ENCODE measurements at places on chromosomes 7 and 10.

GRCh38 chr7:94391726-94392392 is 2.8 kb upstream of the COL1A2 start:
- DNase-seq: no peak

DNA sequence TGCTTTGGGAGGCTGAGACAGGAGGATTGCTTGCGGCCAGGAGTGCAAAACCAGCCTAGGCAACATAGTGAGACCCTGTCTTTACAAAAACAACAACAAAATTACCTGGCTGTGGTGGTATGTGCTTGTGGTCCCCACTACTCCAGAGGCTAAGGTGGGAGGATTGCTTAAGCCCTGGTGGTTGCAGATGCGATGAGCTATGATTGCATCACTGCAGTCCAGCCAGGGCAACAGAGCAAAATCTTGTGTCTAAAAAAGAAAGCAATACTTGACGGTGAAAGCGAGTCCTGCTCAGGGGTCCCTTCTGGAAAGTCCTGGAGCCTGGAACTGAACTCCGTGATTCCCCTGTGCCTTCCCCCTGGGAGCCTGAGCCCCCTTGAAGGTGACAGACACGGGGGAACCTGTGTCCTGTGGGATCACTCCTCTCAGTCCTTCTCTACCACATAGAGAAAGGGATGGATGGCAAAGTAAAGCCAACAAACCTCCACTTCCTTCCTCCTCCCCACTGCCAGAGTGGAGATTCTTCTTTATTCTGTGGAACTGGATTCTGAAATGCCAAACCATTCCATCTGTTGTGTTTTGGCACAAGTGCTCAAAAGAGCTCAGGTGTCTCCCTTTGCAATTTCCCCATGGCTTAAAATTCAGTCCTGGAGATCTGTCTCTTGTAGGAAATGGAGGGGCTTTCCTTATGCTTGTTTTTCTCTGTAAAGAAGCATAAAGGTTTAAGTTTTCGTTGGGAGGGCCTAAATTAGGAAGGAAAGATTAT is 50.6 kb downstream of the KIAA1217 start:
- DNase-seq: no peak

- DNase-seq: no peak
Observed at GRCh38 chr7:122136639-122137245, 7.3 kb downstream of the AASS start.

DNA sequence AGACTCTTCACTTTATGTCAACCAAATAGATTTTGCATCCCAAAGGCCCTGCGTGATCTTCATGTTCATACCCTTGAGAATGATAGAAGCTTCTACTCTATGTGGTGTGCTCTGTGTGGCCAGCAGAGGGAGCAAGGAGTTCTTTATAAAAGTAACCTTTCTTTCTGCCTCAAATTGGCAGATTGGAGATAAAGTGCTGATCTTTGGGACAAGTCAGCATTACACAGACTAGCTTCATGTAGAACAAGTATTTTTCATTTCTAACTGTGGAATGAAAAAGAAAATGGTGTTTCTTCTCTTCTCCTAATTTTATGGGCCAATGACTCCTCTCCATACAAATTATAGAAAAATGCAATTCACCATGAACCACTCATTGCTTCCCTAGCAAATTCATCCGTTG is 1214.1 kb downstream of the SORCS1 start:
- no peak for DNase-seq

DNA sequence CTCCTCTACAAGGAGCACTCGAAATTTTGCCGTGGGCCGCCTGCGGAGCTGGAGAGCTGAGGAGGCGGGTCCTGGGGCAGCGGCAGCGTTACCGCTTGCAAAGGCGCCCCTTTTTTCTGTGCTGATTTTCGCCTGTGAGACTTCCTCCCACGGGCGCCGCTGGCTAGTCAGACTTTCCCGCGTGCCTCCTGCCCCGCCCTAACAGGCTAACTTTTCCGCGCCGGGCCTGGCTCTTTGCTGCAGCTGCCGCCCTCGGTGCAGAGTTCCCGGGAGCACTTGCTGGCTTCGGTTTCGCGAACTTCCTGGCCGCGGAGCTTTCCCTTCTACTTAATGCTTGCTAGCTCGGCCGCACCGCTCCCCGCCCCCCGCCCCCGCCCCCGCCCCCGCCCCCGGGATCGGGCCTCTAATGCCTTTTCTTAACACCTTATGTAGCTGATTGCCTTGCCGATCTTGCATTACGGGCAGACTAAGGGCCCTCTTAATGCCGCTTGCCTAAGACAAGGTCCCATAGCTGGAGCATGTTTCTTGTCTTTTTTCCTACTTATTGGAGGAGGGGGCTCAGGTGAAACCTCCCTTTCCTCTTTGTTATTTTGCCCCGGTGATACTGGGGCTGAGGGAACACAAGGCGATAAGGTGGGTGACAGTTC is 37.9 kb upstream of the RASGEF1A start:
- peak; percentile 84 for DNase-seq

GRCh38 chr7:158595068-158595467 is 7.4 kb upstream of the PTPRN2 start:
- no peak for DNase-seq

DNA sequence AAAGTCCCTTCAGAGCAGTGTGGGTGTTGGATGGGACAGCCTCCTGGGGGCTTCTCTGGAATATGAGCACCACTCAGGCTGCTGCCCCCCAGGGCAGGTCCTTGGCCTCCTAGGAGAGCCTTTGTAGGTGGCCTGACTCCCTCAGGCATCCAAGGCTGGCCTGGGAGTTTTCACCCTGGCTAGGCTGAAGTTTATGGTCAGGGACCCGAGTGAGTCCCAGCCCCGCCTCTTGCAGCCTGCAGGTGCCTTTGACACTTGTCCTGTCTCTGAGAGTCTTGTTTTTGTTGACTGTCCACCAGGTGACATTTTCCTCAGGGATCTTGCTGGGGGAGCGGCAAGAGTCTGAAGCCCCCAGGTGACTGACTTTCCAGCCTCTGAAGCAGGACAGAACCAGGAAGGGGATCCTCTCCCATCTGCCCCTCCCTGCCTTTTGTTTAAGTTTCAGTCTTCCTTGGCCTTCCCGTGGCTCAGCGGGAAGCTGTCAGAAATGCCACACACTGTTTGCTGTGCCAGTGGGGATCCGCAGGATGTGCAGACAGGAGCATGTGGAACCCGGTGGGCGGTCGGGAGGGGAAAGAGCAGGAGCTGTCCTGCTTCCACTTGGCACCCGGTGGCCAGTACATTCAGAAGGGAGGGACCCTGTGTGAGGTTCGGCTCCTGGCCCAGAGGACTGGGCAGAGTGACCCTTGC is 59.5 kb downstream of the LRRC18 start:
- no peak for DNase-seq

DNA sequence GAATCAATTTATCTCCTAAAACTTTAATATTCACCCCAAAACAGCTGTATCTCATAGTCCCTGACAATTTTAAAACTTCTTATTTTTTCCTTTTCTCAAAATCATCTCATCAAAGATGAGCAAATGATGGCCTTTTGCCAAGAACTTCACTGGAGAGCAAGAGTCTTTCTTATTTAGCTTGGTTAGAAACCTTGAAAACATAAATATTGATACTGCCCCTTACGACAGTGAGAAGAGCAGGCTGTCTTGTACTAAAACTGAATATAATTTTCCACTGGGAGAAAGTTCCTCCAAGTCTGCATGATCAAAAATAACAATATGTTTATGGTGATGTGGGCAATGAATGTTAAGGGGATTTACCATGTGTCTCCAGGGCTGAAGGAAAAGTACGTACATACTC is 109.0 kb downstream of the COL28A1 start:
- DNase-seq: no peak

- DNase-seq: no peak
Observed at GRCh38 chr7:104299323-104299722, 29.1 kb upstream of the LHFPL3 start.

- peak; percentile 95 for DNase-seq
Observed at GRCh38 chr7:95608359-95609173, 12.2 kb upstream of the PDK4 start.

DNA sequence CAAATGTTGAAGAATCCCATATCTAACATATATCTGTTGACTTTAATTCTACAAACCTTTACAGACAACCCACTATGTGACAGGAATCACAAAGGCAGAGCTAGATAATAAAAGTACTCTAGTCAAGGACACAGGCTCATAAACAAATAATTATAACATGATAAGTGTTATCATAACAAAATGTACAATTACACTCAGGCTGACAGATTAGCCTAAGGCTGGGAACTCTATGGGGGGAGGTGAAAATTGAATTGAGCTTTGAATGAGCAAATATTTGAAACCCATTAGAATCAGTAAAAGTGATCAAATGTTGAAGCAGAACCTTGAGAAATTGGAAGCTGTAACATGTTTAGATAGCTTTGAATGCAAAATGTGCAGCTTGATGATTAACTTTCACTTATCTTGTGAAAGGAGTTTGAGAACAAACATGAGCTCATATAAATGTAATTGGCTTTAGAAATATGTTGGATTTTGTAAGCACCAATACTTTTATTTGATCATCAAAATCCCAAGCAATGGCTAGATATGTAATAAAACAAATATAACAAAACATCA is 970.2 kb downstream of the SORCS3 start:
- no peak for DNase-seq

GRCh38 chr7:89336121-89336520 is 540.6 kb upstream of the TEX47 start:
- DNase-seq: no peak

- DNase-seq: no peak
Observed at GRCh38 chr10:10844251-10844650, 173.4 kb upstream of the CELF2 start.

DNA sequence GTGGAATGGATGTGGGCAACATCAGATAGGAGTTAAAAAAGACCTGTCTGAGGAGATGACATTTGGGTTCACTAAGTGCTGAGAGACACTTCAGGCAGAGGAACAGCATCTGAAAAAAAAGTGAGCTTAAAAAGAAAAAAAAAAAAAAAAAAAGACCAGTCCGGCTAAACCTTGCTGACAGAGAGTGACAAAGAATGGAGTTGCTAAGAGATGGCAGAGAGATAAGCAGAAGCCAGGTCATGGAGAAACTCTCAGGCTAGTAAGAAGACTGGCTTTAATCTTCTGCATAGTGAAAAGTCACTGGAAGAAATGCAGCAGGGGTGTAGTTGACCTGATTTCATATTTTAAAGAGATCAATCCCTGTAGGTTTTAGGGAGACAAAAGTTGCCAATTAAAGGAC is 711.1 kb upstream of the SEMA3D start:
- DNase-seq: no peak

DNA sequence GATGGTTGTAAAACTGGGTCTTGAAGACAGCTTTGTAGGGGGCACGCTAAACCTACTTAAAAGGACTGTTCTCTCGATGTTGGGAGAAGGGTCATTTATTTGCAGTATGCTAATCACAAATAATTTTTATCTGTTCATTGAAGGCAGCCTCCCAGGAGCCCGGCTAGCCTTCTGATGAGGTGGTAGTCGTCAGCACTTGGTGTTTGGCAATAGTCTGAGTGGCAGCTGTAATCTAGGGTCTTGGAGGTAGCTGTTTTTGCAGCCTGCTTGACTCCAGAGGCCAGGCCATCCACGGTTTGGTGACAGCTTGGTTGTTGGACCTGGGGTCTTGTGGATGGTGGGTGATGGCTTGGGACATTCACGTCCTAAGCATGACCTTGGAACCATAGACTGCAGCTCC is 2.2 kb downstream of the GTF2IRD1 start:
- no peak for DNase-seq

DNA sequence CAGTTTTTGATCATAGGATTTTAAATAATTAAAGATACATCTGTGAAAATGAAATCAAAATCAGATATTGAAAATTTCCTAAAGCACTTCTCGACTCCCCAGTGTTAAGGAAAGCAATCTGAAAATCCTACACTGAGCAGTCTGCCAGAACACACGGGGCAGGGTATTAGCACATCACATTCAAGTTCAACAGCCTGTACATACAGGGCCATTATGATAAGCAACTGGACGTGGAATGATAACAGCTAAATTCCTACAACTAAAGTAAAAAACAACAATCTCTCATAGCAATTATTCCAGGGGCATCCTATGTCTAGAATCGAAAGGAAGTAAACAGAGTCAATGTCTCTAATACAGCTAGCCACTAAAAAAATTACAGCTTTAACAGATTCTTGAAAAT is 31.7 kb downstream of the TRDMT1 start:
- DNase-seq: no peak

DNA sequence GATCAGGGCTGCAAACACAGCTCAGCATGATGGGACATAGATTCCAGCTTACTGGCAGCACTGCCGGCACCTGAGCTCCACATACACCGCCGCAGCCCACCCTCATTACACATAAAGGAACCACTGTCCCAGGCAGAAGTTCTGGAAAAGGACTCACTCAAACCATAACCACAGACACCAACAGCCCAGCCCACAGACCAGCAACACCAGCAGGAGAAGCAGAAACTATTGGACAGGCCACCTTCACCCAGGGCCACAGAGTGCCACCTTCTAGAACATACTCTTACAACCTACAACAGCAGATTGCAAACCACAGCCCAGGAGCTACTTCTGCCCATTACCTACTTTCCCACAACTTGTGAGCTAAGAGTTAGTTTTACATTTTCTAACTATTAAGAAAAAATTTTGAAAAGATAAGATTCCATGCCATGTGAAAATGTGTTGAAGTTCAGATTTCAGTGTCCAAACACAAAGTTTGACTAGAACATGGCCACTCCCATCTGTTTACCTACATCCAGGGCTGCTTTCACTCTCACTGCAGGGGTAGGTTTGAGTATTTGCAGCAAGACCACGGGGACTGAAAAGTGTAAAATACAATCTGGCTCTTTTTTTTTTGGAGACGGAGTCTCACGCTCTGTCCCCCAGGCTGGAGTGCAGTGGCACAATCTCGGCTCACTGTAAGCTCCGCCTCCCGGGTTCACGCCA is 153.0 kb downstream of the TNS3 start:
- no peak for DNase-seq

- no peak for DNase-seq
Observed at GRCh38 chr10:69360485-69361302, 56.0 kb downstream of the TACR2 start.

DNA sequence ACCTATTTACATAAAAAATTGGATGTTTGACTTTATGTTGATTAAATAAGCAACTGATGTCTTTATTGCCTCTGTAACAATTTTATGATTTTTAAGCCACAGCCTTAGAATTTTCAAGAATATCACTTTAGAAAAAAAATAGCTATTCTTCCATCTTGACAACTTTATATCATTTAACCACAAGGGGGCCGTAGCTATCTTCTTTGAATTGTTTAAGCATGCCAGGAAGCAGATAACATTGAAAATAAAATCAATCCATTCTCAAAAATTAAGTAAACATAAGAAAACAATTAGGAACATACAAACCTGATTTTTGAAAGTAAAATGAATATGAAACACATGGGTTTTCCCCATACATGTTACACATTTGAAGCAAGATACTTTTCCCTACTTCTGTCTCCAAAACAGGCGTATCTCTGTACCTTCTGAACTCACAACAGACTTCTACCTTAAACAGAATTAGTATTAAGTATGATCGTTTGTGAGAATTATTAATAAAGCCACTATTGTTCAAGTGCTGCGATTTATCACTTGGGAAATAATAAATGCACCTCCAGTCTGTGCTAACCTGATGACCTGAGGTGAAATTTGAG is 209.0 kb downstream of the CACNA2D1 start:
- no peak for DNase-seq

GRCh38 chr7:148127374-148127773 is 463.2 kb upstream of the C7orf33 start:
- no peak for DNase-seq

GRCh38 chr10:109343293-109343692 is 580.0 kb downstream of the XPNPEP1 start:
- DNase-seq: no peak

GRCh38 chr7:36863901-36864701 is 139.8 kb upstream of the AOAH start:
- DNase-seq: no peak

- no peak for DNase-seq
Observed at GRCh38 chr10:121449482-121449924, 148.7 kb downstream of the FGFR2 start.
